ENCODE measurements at places on chromosomes 7 and 10.

DNA sequence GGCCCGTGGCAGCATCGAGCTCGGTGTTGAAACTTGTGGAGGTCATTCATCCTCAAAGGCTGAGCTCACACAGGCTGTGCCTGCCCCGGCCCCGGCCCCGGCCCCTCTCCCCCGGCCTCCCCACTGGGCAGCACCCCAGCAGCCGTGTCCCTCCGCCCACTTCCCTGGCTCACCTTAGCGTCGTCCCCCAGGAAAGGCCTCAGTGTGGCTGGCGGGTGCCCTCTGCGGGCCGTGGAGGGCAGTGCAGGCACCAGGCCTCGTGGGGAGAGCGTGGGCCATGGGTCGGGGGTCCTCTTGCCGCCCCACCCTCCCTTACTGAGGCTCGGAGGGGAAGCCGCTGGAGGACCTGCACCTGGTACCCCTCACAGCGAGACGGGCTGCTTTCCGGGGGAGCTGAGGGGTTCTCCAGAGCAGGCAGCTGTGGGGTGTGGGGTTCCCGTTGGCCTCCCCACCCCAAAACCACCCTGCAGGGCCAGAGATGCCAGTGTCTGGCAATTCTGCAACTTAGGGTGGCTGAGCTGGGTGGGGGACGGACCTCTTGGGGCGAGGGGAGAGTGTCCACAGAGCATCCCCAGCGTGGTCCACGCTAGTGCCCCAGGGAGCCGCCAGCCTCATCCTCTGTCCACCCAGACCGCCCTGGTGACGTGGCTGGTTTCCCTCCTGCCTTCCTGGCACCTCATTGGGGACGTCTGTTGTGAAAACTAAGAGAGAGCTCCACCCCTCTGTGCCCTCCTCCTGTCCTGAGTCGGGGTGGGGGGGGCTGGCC, 44.2 kb upstream of the DPYSL4 start:
- no peak for DNase-seq

DNA sequence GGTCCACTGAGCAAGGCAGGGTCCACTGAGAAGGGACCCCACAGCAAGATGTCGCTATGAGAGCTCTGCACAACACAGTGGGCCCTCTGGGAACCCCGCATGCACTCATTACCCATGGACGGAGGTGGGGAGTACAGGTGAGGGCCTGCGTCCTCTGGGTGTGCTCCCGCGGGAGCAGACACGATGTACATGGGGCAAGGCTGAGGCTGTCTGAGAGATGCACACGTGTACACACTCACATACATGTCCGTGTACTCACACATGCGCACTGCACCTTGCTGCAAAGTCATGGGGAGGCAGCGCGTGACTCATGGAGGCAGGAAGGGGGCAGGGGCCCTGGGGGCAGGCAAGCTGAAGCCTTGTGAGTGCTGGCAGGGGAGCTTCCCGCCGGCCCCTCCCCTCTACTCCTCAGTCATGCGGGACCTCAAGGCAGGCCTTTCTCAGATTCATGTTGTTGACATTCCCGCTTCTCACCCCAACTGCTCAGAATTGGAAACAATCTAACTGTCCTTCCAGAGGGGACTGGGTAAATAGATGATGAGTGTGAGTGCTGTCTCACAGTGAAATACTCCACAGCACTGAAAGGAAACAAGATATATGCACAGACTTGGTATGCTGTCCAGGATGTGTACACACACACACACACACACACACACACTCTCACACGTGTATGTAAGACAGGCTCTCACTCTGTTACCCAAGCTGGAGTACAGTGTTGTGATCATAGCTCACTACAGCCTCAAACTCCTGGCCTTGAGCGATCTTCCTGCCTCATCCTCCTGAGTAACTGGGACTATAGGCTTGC, 40.0 kb downstream of the GOLGA7B start:
- peak; percentile 41 for DNase-seq

DNA sequence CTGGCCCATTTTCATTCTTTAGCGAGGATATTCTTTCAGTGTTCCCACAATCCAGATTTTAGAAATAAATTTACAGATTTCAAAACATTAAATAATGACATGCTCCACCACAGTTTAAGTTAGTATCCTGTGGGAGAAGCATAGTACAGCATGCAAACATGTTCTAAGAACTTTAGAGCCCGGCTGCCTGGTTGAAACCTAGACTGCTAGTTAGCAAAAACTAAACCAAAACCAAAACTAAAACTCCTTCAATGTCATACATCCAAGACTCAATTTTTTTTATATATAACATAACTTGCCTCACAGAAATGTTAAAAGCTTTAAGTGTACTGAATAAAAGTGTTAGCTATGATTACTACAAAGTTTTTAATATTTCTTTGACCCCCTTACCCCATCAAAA, 17.0 kb downstream of the TRA2A start:
- no peak for DNase-seq

- DNase-seq, result no peak
Observed at GRCh38 chr10:43218206-43218950, 48.5 kb downstream of the RASGEF1A start.

GRCh38 chr10:127945948-127946711, 39.2 kb downstream of the PTPRE start:
- DNase-seq, result no peak

DNA sequence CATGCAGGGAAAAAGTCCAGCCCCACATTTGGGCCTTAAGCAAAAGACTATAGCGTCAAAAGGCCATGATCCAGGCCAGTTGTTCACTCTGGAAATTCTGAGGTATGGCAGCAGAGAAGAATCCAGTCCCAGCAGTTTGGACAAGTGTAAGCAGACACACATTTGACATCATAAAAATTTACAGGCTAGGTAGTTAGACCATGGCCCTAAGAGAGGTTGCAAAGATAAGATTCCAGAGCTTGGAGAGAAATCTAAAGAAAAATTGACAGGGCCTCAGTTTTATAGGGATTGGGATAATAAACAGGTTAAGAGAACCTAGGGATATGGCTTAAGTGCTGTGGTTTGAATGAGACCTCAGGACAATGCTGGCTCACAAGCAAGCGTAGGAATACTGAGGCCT, 884.4 kb upstream of the SORCS1 start:
- no peak for DNase-seq

DNA sequence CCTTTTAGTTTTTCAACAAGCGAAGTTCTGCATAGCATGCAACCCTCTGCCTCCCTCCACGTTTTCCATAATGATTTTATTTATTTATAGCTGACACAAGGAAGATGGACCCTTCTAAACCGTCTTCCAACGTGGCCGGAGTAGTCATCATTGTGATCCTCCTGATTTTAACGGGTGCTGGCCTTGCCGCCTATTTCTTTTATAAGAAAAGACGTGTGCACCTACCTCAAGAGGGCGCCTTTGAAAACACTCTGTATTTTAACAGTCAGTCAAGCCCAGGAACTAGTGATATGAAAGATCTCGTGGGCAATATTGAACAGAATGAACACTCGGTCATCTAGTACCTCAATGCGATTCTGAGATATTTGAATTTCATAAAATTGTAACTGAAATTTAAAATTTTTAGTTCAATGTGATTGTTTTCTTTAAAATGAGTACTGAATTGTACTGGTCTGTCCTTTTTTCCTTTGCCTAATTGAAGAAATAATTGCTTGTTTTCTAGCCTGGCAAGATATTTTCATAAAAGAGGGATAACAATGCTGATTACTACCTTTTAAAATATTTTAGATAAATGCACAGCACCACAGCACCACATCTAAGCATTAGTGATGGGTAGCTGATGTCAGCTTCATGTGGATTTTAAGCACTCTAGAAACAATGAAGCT, 41.5 kb upstream of the SLC39A12 start:
- peak; percentile 39 for DNase-seq

- DNase-seq, result no peak
Observed at GRCh38 chr10:29636178-29636577, 1.4 kb upstream of the SVIL start.

Data from smooth muscle cell of the brain vasculature (primary cell).